ENCODE measurements at places on chromosomes 2 and 18. TPM values are rescaled to one million over a fixed set of nuclear protein-coding genes. Genes with fewer than 3 reads are reported as not detected.
A peak's percentile ranks its signal among the peaks of the same experiment; 100 is the strongest.

The MPP4 gene
- total RNA-seq, result 0.17 TPM

The MAP3K19 gene
- total RNA-seq, result not detected

DNA sequence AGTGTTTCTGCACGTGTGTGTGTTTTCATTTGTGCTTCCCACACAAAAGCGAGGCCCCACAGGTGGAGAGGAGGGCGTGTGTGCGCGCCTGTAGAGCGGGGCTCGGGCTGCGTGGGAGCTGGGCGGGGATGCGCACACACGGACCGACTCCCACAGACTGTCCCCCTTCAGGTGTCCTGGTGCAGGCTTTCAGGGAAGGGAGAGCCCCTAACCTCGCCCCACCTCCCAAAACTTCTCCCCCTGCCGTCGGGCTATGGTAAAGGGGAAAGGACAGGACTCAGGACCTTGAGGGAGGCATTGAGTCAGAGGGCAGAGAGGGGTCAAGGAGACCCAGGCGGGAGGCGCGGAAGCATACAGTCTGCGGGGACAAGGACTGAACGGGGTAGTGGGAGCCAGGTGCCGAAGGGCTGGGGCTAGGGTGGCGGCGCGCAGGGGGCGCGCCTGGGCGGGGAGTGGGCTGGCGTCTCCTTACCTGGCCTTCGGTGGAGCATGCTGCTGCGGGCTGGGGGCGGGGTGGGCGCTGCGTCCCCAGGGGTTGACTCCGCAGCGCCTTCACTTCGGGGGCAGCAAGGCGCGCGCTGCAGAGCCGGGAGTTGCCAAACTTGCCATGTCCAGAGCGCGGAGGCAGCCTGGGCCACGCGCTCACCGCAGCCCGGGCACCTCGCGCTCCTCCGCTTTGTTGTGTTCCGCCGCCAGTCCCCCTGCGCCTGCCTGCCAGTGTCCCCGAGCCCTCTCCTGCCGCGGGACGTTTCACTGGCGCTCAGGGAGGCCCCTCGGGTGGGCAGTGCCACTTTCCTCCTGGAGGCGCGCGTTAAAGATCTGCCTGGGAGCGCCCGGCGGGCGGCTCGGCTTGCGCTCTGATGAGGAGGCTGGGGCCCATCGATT is 302.0 kb downstream of the NCKAP5 start:
- DNase-seq, result no peak

The DCDC2C gene
- total RNA-seq, result not detected

GRCh38 chr2:114020668-114021067 is 130.8 kb downstream of the ACTR3 start:
- DNase-seq, result no peak

- DNase-seq, result no peak
Measured at GRCh38 chr2:235328991-235329390, 164.9 kb upstream of the AGAP1 start.

The ELOA2 gene
- not detected for total RNA-seq

DNA sequence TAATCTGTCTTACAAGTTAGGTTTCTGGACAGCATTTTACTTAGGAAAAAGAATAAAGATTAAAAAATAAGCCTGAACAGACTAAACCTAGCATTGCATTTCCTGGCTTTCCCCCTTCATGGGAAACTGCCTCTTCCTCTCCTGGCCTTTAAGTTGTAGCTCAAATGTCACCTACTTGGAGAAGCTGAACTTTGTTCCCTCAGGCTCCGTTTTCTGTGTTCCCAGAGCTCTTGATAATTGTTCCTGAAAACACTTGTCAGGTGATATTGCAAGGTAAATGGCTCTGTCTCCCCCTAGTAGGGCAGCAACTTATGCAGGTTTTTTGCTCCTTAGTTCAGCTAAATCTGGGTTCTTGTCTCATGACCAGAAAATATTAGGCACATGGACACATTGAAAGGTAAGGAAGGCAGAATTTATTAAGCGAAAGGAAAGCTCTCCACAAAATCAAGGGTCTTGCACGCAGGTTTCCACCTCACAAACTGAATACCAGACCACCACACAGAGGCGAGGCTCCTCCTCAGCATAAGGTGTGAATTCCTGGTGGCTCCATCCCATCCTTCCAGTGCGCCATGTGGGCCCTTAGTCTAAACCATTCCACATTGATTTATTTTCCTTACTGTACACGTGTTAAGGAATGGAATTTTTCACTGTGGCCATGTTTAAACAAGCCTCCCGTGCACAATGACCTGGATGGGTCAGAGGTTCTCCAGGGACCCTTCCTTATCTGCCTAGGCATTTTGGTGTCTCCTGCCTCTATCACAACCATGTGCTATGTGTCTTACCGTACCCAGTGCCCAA is 229.3 kb downstream of the HNMT start:
- DNase-seq, result no peak

- DNase-seq, result no peak
Measured at GRCh38 chr18:36547544-36547943, 250.0 kb downstream of the FHOD3 start.

- no peak for DNase-seq
Measured at GRCh38 chr2:210480079-210480478, 3.5 kb upstream of the LANCL1 start.

The ANKRD53 gene
- total RNA-seq, result 0.38 TPM

GRCh38 chr2:200483729-200484198 is 26.1 kb downstream of the KCTD18 start:
- peak; percentile 84 for DNase-seq

DNA sequence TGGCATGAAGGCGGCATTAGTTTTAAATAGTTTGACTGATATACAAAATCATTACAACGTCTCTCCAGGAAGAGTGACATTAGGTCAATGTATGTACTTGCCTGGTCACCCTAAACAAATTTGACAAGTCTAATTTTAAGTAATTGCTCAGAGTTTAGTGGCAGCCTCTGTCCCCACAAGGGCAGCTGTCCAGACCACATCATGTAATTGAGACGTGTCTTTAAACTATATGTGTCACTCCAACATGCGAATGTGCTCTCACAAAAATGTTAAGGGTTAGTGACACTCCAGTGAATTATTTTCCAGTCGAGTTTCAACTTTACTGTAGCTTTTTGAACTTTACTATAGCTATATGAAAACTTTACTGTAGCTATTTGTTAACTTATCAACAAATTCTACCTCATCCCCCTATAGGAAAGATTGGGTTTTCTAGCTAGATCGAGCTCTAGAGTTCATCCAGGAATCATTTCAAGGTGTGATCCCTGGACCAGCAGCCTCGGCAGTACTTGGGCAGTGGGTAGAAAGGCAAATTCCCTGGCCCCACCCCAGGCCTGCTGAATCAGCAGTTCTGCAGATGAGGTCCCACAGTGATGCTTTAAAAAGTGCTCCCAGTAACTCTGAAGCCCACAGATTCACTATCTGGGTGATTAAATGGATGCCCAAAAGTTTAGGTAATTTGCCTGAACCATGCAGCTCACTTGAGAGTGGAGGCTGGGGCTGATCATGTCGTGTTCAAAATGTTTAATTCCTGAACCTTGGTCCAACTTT is 66.4 kb upstream of the POU3F3 start:
- no peak for DNase-seq

DNA sequence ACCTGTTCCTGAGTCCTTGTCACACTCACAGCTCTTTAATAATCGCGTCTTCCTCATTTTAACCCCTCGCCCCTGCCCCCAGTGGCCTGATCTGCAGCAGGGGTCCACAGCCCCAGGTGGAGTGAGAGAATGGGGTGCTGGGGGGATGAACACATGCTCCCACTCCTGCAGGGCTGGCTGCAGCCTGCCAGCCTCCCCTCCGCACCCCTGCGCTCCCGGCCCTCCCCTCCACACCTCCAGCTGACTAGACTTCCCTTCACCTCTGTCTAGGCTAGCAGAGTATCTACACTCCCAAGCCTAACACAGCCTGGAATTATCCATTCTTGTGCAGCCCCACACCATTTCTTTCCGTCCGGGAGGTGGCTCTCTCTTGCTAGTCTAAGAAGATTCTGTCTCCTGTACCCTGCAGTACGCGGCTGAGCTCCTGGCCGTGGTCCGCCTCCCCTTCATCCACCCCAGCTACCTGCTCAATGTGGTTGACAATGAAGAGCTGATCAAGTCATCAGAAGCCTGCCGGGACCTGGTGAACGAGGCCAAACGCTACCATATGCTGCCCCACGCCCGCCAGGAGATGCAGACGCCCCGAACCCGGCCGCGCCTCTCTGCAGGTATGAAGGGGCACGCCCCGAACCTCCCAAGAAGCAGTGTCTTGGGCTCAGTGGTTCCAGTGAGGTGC is 231.6 kb downstream of the ATAD2B start:
- no peak for DNase-seq

The FBXO48 gene
- total RNA-seq, result 1.8 TPM

The AFF3 gene
- 44.6 TPM for total RNA-seq

The TRIM43 gene
- total RNA-seq, result not detected

The TBR1 gene
- total RNA-seq, result not detected

The CPLX4 gene
- not detected for total RNA-seq

The C2orf81 gene
- total RNA-seq, result 2.1 TPM

DNA sequence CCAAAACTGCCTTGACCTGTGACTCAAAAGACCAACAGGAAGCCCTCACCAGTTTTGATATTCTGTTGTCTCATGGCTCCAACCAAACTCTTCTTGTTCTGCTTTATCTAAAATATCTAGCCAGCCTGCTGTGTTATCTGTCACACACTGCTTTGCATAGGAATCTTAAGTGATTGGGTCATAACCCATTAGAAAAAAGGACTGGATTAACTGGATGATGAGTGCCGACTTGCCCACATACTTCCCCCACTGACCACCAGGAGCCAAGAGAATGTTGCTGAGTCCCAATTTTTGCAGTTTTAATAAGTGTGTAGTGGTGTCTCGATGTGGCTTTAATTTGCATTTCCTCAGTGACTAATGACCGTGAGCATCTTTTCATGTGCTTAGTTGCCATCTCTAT is 6.5 kb downstream of the MOGAT1 start:
- DNase-seq, result no peak

DNA sequence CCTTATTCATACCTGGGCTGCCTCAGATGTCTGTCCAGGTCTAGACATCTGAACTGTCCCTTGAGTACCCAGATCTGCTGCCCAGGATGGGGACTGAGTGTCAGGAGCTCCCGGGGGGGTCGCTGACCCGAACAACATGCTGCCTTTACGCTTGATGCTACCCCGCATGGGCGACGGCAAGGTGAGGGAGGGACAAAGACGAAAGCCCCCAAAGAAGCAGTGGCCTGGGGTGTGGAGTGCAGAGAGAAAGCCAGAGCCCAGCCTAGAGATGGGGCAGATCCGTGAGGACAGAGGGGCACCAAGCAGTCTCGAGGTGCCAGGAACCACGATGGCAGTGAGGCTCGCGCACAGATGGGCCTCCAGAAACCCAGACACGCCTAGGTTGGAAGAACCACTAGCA is 234.7 kb downstream of the ATAD2B start:
- no peak for DNase-seq

DNA sequence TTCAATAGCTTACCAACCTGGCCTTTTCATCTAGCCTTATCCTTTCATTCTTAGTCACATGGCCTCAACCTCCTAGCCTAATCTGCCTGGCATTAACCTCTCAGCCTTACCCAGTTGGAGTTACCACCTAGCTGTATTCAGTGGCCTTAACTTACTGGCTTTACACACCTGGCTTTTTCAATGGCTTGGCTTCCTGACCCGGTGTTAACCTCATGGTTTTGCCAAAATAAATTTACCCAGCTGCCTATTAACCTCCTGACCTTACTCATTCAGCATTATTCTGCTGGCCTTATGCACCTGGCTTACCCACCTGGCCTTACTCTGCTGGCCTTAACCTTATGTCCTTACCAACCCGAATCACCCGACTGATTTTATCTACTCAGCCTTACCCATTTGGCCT is 135.5 kb upstream of the ZSWIM2 start:
- no peak for DNase-seq

DNA sequence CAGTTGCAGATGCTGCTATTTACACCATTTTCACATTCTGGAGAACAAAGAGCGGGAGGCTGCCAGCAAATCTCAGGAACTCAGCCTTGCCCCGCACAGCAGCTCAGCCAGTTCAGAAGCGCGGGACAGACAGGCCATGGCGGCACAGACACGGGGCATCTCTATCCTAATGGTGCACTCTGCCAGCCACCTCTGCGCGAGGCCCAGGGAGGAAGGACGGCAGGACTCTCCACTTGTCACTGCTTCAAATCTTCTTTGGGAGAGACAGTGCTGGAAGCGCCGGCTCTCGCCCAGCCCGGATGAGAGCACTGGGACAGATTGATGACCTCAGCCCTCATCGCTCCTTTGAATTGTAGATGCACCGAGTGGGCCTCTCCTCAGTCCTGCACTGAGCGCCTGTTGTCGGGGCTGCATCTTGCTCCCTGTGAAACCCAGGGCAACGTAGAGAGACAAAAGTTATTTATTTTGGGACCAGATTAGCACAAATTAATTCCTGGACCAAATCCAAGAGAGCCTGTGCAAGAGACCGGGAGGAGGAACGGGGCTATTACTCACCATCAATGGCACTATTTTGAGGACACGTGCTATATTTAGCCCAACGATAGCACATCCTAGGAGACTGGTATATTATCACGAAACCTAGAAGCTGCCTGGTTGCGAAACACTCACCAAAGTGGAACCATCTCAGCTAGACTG is 211.4 kb upstream of the SMIM21 start:
- no peak for DNase-seq

- no peak for DNase-seq
Measured at GRCh38 chr2:32905270-32905669, 41.5 kb upstream of the LTBP1 start.

DNA sequence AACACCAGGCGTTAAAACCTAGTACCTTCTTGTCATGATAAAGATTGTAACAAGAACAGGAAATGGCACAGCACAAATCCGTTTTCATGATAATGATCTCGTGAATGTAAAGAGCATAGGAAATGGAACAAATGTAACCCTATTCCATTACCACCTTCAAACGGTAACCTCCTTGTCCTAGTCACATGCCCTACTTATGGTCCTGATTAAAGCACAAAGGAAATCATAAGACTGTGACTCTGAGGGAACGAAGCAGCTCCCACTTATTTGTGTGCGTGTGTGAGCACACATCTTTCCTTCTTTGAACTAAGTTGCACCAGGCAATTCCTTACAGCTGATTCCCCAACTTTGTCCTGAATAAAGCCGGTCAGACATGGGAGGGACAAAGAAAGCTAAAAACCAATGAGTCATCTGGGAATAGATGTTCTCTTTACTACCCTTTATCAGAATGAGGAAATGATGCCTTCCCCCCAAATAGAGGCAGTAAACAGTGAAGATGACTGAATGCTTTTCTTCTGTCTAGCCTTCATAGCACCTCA is 192.6 kb downstream of the IKZF2 start:
- no peak for DNase-seq

DNA sequence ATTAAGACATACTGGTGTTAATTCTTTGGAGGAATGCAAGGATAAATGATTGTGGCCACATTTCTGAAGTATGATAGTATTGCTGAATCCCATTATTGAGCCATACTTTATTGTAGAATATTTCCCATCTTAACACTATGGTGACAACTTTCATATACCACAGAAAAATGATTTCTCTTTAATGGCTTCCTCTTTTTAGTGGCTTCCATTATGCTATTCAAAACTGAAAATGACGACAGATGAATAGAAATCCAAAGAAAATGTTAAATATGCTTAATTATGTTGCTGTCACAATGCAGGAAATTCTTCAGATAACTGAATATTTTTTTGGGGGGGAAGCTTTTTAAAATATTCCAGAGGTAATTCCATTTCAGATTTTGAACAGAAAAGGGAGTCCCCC is 88.9 kb upstream of the TMEM200C start:
- no peak for DNase-seq
